Activated CD8-positive, alpha-beta memory T cell treated with anti-CD3 and anti-CD28 coated beads, Interleukin-2, amount 50 U/mL, for 48 hours (primary cell): ENCODE measurements at places on chromosomes 6 and 20.
A peak's percentile ranks its signal among the peaks of the same experiment; 100 is the strongest.

GRCh38 chr20:58829531-58829941 is 21.2 kb downstream of the GNAS-AS1 start:
- DNase-seq: no peak

- no peak for DNase-seq
Observed at GRCh38 chr6:168132531-168133167, 53.6 kb upstream of the FRMD1 start.

- DNase-seq: no peak
Observed at GRCh38 chr20:45053430-45054351, 47.2 kb downstream of the KCNS1 start.

GRCh38 chr6:95768539-95768938 is 191.2 kb downstream of the MANEA start:
- no peak for DNase-seq

- DNase-seq: no peak
Observed at GRCh38 chr6:106751501-106752252, 122.3 kb downstream of the QRSL1 start.

DNA sequence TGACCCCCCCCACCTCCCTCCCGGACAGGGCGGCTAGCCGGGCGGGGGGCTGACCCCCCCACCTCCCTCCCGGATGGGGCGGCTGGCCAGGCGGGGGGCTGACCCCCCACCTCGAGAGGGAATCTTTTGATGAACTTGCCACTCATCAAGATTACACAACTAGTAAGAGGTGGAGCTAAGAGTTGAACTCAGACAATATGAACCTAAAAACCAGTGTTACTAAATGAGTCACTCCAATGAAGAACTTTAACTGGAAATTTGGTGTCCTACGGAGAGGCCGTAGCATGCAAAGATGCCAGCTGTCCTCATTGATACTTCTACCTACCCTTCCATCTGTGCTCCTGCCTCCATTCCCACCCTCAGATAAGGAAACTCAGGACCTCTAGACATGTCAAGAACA is 42.8 kb downstream of the PFDN4 start:
- no peak for DNase-seq

DNA sequence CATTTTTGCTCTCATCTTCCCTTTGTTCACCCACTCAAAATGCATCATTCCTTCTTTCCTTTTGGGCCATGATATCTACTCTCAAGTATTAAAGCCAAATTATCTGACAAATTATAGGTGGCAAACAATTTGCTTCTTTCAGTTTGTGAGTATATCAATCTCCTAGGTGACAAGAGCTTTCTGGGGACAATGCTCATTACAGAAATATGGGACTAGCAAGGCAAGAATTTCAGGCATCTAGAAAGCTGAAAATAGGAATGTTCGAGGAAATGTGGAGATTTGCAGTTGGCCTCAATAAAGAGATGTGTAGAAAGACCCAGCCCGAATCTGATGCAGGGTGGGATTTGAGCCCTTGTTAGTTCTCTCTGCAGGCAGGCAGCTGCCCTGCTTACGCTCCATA is 71.8 kb downstream of the ALDH8A1 start:
- DNase-seq: no peak

GRCh38 chr20:10902576-10903282 is 228.9 kb upstream of the JAG1 start:
- no peak for DNase-seq

DNA sequence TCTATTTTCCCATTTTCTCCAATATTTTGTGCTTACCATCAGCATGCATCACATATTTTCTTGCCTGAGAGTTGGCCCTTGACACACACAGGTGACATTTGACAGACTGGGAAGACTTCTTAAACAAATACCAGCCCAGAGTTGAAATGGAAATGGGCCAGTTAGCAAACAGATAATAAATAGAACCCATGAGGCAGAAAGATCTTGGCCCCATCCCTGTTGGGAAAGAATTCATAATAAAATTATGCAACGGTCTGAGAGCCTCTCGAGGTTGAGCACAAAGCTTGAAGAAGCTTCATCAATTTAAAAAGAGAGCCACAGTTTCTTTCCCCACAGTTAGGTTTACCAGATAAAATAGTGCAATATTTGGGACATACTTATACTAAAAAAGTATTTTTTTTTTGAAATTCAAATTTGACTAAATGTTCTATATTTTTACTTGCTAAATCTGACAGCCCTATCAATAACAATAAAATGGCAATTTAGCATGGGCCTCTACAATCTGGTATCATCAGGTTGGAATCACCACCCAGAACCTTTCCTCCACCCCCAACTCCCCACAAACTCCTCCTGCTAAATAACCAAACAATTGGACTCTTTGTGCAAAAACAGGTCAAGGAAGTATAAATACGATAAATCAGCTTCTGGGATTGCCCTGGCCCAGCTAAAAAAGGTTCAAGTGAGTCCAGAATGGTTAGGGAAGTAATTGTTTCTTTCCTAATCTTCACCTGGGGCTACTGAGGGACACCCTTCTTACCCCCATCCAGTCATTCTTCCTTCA is 129.8 kb downstream of the CD164 start:
- no peak for DNase-seq

- no peak for DNase-seq
Observed at GRCh38 chr6:56144538-56145324, 102.6 kb downstream of the COL21A1 start.

DNA sequence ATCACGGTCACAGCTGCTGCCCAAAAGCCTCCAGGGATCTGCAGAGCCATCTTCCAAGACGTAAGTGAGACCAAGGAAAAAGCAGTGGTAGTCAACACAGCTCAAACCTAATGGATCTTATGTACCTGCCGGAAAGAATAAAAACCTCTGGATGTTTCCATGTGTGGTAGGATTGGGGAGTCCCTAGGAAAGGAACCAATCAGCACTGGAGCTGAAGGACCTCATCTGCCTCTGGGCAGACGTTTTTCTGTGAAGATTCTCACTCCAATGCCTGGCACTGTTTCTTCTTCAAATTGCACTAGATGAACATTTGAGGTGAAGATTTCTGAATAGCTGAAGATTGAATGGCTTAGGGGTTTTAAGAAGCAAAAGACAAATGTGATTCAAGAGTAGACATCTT is at the start of gene HLA-DQB2:
HLA-DQB2 (minus strand) TSS at position 112 of the 400 bp plus-strand sequence; CDS start at position 50, 62 bp downstream.
- DNase-seq: no peak

- DNase-seq: peak; percentile 92
Observed at GRCh38 chr20:31833130-31833930, 12.1 kb downstream of the FOXS1 start.

DNA sequence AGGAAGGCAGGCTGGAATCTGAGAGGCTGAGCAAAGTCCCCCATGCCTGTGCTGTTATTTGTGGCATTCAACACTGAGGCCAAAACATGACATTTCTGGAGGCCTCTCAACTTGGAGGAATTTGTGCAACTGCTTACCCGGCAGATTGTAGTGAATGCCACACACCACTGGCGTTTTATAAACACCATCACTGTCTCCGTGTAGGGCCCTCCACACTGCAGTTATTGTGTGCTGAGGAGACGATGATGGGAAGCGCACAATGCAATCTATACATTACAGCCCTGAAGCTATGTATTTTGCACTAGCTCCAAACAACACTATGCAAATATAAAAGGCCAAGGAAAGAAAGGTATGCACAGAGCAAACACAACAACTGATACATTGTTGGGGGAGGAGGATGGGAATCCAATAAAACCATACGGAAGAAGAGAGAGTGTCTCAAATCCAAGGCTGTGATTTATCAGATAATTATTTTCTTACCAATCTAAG is 106.5 kb downstream of the SMLR1 start:
- no peak for DNase-seq

DNA sequence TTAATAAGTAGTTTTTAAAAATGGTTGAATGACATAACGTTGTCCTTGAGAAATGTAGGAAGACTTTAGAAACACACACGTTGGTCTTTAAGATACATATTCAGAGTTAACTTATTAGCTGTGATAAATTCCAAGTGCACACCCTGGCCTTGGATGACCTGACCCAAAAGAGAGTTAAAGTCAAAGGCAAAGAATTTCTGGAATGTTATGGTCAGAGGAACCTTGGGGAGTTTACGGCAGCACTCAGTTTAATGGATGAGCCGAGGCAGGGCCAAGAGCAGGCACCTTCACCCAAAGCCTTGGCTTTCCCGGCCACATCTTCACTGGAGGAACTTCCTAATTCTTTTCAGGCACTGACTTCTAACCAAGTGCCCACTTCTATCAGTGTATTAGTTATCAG is 200.5 kb downstream of the SMOC2 start:
- DNase-seq: no peak

GRCh38 chr6:167470101-167470835 is 145.4 kb downstream of the TTLL2 start:
- DNase-seq: no peak

GRCh38 chr6:161354276-161354840 is 80.5 kb upstream of the AGPAT4 start:
- no peak for DNase-seq

GRCh38 chr20:48759631-48760245 is 68.1 kb downstream of the PREX1 start:
- no peak for DNase-seq

DNA sequence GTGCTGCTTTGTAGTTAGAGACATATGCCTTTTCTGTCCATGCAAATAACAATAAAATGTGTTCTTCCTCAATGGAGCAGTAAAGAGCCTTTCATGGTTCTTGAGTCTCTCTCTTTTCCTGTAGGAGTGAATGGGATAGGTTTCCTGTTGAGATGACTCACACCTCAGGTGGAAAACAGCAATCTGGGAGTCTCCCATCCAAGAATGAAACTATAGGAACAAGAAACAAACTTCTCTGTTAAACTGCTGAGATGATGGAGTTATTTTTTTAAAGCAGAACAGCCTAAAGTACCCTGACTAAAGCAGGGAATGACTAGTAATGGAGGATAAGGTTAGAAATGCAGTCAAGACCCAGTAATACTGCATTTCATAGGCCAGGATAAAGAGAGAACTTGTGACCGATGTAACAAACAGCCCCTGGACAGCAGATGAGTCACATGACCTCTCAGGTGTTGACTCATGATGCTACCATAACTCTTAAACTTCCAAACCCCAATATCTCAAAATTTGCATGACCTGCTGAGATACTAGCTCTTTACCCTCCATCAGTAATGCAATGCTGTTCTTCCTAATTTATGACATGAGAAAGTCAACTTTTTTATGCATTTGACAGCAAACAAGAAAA is 548.9 kb downstream of the CBLN4 start:
- no peak for DNase-seq

- DNase-seq: no peak
Observed at GRCh38 chr20:48394415-48395081, 433.3 kb downstream of the PREX1 start.

DNA sequence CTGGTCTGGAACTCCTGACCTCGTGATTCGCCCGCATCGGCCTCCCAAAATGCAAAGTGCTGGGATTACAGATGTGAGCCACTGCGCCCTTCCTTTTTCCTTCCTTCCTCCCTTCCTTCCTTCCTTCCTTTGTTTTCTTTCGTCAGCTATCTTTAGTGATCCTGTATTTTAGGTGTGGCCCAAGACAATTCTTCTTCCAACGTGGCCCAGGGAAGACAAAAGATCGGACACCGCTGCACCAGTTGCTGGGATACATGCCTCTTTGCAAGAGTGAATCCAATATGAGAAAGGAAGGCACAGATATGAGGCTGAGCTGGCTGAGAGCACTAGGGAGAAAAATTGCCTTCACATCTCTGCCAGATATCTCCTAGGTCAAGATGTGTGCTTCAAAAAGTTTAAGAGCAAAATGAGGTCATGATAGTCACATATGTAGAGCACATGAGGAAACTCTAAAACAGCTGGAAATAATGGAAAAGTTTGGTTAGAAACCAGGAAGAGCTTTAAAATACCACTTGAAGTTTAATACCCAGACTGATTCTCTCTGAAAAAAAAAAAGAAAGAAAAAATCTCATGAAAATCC is 41.8 kb downstream of the OR2B2 start:
- no peak for DNase-seq

DNA sequence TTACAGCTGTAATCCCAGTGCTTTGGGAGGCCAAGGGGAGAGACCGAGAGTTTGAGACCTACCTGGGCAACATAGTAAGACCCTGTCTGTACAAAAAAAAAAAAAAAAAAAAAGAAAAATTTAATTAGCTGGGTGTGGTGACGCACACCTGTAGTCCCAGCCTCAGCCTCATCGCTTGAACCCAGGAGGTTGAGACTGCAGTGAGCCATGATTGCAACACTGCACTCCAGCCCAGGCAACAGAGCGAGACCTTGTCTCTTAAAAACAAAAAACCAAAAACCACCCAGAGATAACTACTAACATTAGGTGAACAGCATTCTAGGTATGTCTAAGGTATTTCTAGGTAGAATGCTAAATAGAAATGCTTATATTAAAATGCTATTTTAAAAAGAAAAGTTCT is 21.0 kb upstream of the PI16 start:
- DNase-seq: peak; percentile 8

GRCh38 chr6:47047479-47048407 is 5.6 kb upstream of the ADGRF1 start:
- no peak for DNase-seq

DNA sequence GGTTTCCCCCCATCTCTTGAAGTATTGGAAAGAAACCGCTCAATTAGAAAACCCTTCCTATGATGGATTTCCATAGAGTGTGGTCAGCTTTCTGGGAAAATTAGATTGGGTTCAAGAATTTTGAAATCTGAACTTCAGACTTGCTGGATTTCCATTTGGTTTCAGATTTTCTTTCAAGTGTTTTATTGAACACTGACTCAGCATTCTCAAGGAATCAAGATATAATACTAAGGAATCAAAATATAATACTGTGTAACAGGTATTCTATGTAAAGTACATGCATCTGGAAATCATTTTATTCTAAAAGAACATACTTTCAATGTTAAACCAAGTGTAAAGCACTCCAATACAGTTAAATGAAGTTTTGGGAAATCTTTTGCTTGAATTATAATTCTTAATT is 94.7 kb upstream of the CCN2 start:
- DNase-seq: no peak

- no peak for DNase-seq
Observed at GRCh38 chr6:158737710-158738615, 81.2 kb downstream of the EZR start.

GRCh38 chr6:69784595-69785377 is 12.0 kb downstream of the LMBRD1 start:
- DNase-seq: no peak

- DNase-seq: no peak
Observed at GRCh38 chr6:53309059-53309900, 39.5 kb downstream of the ELOVL5 start.

DNA sequence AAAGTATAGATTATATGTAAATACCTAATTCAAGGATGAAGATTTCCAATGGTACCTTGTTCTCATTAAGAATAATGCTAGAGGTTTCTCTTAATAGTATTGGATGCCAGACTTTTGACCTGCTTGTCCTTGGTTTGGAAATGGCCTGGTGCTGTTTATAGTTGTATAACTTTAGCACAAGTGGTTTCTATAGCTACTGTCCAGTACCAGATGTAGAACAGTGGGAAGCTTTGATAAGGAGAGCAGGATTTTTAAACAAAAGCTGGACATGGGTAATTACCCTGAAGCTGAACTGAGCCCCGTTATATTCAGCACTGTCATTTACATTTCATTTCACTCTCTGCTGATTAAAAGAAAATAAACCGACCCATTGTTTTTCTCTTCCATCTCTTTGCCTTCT is 43.7 kb downstream of the TRMT11 start:
- DNase-seq: no peak
